ENCODE measurements at places on chromosomes 5 and 9.

GRCh38 chr5:149790276-149790675 lies 60.2 kb downstream of the PPARGC1B start:
- no peak for DNase-seq

- no peak for DNase-seq
These were observed 142.7 kb downstream of the PIP5K1B start for GRCh38 chr9:68847765-68848164.

- no peak for DNase-seq
These were observed 442.7 kb upstream of the CD180 start for GRCh38 chr5:67639313-67639712.

DNA sequence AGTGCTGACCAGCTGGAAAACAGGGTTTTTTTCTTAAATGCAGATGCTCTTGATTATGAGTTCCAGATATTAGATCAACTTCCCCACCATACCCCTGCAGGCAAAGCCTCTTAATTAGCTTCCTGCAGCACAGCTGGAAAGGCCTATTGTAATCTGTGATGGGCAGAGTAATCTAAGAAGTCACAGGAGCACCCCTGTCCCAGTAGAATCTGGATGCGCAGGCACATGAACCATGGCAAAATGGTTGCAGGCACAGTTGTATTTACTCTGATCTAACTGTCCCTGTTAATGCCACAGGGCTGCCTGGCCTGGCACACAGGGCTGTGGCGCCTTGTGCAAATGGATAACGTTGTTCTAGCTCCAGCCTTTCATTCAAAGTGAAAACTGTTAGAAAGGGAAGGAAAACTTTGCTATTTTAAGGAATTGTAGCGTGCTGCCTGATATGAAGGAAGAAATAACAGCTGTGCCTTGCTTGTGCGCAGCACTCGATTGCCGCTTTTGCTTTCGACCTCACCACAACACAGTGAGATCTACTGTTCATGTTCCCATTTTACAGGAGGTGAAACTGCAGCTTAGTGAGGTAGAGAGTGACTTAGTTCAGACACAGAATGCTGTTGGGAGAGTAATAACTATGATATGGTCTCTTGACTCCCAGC lies 2.3 kb downstream of the TGFBI start:
- no peak for DNase-seq

- peak; percentile 9 for DNase-seq
These were observed 1495.2 kb downstream of the MAT2B start for GRCh38 chr5:165000479-165001190.

GRCh38 chr5:135724617-135725016 lies 109.8 kb upstream of the SLC25A48 start:
- no peak for DNase-seq

- no peak for DNase-seq
These were observed 6.7 kb downstream of the EPB41L4A start for GRCh38 chr5:112412346-112412745.

GRCh38 chr5:136073714-136074529 lies 45.1 kb downstream of the TGFBI start:
- DNase-seq = no peak

GRCh38 chr9:123337971-123338370 lies 18.0 kb upstream of the CRB2 start:
- DNase-seq = no peak

GRCh38 chr5:72295539-72295938 lies 24.5 kb downstream of the MRPS27 start:
- peak; percentile 21 for DNase-seq

DNA sequence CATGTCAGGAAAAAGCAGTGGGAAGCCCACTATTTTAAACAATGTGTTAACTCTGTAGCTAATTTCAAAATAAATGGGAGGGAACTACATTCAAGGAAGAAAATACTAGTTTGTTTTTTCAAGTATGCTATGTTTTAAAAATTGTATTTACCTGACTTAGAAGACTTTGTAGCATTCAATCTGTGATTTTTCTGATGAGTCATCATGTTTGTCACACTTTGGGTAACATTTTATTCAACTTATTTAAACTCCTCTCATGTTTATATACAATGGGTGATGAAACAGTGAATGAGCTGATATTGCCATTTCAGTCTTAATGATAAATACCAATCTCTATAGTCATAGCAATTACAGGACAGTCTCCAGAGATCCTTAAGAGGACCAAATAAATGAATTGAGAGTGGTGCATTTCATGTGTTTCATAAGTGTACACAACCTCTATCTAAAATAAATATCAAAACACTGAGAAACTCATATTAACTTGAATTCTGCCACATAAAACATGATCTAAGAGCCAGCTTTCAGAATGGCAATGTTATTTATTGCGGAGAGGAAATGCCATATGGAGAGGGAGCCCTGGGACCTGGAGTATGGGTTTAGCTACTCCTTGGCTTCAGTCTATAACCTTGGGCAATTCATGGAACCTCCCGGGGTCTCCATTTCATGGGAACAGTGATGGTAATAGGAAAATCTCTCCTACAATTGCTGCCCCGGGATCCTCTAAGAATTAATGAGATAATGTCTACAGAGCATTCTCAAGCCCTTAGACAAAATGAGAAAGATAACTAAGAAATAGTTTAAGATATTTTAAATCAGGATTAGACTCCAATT lies 913.9 kb downstream of the TLE4 start:
- DNase-seq = no peak

DNA sequence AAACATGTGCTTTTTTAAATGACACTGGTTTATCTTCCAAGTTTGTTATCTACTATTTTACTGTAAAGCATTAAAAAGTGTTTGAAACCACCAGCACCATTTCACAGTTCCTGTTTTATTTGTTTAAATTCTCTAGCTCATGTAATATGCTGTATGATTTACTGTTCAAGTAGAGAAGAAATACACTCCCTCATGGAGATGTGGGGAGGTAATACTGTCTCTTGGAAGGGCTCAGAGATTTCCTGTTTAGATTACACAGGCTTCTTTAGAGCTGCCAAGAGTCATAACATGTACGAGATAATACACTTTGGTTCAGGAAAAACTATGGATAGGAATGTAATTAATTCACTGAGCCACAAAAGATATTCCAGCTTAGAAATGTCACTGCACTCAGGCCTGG lies 135.0 kb upstream of the CCDC152 start:
- no peak for DNase-seq

DNA sequence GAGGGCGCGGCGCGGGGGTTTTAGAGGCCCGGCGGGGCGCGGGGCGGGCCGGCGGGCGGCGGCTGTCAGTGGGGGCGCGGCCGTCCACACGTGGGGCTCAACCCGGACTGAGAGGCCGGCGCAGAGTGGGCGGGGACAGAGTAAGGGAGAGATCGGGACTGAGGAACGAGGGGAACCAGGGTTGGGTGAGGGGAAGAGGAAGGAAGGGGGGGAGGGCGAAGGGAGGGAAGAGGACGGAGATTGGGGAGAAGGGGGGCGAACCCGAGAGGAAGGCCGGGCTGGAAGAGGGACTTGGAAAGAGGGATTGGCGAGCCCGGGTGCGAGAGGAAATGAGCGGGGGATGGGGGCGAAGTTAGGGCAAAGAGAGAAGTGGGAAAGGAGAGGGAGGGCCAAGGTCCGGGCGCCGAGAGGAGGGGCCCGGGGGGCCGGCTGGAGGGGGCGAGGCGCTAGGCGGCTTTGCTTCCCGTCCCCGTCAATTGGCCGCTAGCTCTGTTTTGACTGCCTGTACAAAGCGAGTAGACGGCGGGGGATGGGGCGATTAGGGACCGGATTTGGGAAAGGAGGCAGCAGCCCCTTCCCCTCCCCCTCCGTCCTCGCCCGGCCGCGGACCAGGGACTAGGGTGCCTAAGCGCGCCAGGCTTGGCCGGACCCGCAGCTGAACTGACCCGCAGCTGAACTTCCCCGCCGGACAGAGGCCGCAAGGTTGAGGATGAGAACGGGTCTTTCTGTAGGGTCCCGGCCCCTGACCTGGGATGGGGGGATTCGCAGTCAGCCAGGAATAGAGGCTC lies 399 bp upstream of the FBN2 start:
- DNase-seq = no peak

DNA sequence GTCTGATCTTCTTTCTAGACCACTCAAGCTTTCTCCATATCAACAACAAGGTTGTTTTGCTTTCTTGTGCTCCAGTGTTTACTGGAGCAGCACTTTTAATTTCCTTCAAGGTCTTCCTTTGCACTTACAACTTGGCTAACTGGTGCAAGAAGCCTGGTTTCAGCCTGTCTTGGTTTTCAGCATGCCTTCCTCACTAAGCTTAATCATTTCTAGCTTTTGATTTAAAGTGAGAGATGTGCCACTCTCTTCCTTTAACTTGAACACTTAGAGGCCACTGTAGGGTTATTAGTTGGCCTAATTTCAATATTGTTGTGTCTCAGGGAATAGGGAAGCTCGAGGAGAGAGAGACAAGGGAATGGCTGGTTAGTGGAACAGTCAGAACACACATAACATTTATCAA lies 13.4 kb downstream of the AK3 start:
- DNase-seq = no peak

- no peak for DNase-seq
These were observed 30.7 kb downstream of the ENHO start for GRCh38 chr9:34492051-34492450.

DNA sequence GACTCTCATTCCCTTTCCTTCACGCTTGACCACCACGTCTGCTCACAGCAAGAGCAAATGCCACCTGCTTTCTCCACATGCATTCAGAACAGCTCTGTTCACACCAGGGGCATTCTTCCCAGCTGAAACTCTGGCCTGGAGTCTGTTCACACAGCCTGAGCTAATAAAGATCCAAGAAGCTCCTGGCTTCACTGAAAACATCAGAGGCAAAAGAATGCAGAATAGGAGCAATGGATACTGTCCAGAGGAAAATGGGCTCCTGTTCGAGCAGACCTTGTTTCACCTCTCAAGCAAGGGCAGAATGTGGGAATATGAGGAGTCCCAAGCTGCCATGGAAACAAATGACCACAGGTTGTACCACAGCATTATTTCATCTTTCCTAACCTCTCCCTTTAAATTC lies 402.7 kb upstream of the TNC start:
- DNase-seq = no peak

DNA sequence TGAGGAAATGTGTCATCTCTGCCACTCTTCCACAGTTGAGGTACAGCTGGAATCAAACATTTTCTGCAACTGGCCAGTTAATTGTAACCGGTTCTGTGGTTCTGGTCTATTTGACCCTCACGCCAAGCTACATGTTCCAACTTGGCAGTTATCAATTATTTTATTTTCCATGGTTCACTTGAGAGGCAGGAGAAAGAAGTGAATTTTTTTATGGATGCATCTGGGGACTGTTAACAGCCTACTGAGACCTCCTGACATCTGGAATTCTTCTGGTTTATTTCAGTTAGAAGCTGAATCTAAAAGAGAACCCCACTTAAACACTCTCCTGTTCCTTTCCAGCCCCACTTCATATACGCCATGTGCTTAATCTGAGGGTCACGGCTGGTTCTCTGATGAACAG lies 372.3 kb downstream of the DNAH5 start:
- DNase-seq = no peak

DNA sequence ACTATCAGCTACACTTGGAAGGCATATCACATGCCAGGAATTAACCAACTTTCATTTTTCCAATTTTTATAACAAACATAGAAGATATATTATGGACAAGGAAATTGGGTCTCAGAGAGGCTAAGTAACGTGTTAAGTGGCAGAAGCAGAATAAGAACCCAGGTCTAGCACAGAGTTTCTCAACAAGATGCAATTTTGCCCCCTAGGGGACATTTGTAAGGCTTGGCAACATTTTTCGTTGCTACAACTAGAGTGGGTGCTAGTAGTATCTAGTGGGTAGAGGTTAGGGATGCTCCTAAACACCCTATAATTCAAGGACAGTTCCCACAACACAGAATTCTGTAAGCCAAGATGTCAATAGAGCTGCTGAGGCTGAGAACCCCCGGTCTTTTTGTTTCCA lies 180.6 kb downstream of the SNCAIP start:
- peak; percentile 62 for DNase-seq
